ENCODE measurements at places on chromosomes 11 and 22.

- no peak for DNase-seq
Observed at GRCh38 chr22:38987171-38987895, 5.2 kb downstream of the APOBEC3B start.

GRCh38 chr22:20807315-20807752, 33.4 kb downstream of the SERPIND1 start:
- no peak for DNase-seq

- no peak for DNase-seq
Observed at GRCh38 chr22:32717337-32718240, 83.9 kb upstream of the TIMP3 start.

DNA sequence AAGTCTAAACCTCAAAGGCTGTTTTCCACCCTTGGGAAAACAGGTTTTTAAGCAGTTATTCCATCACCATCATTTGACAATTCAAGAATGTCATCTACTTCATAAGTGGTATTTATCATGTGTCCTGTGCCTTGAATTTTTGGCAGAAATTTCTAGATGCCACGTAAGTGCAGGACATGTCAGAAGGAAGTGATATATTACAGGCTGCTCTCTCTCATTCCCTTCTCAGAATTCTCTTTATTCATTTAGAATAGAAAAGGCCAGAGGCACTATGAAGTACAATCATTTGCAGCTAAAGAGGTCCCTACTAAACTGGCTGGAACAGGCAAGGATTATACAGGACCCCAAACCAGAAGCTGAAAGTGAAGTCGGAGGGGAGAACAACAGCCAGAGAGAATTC, 11.9 kb downstream of the RBFOX2 start:
- DNase-seq, result no peak

DNA sequence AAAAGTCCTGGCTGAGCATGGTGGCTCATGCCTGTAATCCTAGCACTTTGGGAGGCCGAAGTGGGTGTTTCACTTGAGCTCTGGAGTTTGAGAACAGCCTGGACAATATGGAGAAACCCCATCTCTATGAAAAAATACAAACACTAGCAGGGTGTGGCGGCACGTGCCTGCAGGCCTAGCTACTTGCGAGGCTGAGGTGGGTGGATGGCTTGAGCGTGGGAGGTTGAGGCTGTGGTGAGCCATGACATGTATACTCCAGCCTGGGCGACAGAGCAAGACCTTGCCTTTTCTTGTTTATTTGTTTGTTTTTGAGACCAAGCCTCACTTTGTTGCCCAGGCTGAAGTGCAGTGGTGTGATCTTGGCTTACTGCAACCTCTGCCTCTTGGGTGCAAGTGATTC, 8.1 kb upstream of the CRY2 start:
- DNase-seq, result no peak

GRCh38 chr11:62236187-62236586, 5.9 kb upstream of the SCGB1D2 start:
- DNase-seq, result no peak

DNA sequence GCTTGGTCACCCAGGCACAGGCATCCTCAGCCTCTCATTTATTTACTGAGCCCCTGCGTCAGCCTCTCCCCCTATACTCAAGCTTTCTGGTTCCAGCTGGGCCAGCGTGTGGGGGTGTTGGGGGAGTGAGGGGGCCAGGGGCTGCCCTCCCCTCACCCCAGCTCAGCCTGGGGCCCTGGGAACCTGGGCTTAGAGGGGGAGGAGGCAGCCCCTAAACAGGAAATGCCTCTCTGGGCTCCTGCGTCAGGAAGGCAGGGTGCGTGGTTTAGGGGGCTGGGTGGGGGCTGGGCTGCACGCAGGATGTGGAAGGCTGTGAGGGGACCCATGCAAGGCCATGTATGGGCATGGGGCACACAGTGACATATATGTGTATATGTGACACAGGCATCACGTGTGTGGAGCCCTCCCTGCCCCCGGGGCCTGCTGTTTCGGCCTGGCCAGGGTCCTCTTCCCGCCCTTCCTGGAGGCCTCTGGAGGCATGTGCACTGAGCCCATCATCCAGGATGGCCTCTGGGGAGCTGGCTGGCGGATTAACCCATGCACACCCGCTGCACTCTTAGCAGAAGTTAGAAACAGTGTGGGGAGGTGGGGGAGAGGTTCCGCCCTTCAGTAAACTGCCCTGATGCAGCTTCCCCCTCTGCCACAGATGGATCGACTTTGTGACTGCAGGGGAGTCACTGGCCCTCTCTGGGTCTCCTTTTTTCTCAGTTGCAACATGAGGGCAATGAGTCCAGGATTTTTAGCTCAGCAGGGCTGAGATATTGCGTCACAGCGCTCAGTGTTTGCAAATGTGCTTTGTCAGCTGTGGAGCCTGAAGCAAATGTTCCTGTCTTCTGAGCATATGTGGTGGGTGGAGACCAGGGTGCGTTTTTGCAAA, 1.1 kb upstream of the CD248 start:
- no peak for DNase-seq

DNA sequence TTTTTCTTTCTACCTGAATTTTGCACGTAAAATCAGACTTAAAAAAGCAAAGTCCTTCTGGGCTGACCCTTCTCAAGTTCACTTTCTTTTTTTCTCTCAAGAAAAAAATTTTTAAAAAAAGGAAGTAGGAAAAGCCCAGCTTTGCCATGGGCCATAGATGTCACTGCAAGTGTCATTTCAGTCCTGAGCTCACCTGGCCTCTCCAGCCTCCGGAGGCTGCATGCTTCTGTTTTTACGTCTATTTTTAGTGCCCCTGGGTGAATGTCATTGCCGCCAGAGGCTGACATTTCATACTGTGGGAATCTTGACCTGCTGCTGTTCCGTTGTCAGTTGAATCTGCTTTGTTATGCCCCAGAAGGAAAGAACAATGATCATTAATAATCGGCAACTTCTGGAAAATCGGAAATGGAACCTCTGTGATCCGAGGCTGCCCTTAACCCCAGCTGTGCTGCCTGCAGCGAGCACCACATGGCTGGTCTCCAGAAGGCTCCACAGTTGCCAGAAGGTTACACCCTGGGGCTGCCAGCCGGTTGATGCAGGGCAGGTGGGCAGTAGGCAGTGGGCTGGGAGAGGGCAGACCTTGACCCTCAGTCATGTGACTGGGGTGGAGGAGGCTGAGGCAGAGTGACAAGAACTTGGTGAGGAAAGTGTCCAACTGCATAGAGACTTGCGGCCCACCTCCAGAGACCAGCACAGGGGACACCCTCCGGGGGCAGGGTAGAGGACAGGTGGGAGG, 16.7 kb upstream of the MYEOV start:
- no peak for DNase-seq

DNA sequence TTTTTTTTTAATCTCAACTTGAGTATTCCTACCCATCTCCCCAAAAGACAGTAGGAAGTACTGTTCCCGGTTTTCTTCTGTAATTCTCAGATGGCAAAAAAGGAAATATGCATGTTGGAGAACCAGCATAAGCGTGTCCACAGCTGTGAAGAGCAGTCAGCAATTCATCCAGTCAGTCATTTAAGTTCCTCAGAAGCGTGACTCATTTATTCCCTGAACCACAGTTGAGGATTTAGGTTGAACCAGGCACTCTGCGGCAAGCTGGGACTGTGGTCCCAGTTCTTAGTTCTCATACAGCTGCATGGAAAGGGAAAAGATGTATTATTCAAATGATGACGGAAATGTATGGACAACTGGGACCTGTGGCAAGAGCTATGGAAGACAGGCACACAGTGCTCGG, 61.0 kb upstream of the MYO18B start:
- DNase-seq, result no peak

DNA sequence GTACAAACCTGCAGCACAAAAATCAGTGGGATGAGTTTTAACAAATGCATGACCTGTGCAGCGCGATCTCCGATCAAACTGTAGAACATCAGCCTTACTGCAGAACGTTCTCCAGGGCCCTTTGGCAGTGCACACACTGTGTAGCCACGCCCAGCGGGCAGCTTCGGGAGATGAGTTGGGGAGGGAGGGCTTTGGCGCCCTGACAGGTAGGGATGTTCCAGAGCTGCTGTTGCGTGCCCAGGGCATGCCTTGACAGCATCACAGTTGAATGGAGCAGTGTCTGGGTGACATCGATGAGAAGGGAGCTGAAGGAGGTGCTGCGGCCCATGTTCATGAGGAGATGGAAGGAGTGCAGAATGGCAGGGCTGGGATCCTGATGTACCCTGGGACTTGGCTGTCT, 80.2 kb downstream of the TBC1D22A start:
- no peak for DNase-seq

GRCh38 chr11:103812680-103813079, 223.8 kb upstream of the DDI1 start:
- DNase-seq, result no peak

GRCh38 chr11:16070573-16070972, 285.8 kb downstream of the SOX6 start:
- DNase-seq, result no peak

DNA sequence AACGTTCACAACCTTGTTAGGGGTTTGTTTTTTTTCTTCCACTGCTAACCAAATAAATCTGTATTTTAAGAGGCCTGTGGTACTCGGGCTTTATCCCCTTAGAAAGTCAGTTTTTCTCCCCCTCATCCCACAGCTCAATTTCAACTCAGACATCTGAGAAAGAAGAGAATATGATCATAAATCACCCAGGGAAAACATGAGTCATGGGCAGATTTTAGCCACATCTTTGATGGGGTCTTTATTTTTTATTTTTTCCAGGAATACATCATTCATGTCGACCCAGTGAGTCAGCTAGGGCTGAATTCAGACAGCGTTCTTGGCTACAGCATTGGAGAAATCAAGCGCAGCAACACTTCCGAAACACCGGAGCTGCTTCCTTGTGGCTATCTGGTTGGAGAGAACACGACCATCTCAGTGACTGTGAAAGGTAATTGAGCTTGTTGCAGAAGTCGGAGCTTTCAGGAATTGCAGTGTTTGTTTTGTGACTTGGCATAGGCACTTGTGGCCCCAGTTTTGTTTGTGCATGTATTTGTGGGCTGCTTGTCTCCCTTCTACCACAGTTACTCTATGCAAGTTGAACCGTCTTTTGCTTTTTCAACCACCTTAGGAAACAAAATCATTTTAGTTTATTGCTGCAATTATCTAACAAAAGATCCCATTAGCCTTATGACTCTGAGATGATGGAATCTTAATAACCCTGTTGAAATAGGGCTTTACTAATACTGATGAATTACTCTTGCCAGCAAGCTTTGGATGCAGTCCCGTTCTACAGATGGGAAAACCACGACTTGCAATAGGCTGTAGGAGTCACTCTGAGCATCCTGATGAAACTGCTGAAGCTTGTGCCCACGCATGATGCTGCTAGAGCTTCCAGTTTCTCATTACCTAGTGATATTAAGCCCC, 62.7 kb downstream of the DBX1 start:
- DNase-seq, result no peak

DNA sequence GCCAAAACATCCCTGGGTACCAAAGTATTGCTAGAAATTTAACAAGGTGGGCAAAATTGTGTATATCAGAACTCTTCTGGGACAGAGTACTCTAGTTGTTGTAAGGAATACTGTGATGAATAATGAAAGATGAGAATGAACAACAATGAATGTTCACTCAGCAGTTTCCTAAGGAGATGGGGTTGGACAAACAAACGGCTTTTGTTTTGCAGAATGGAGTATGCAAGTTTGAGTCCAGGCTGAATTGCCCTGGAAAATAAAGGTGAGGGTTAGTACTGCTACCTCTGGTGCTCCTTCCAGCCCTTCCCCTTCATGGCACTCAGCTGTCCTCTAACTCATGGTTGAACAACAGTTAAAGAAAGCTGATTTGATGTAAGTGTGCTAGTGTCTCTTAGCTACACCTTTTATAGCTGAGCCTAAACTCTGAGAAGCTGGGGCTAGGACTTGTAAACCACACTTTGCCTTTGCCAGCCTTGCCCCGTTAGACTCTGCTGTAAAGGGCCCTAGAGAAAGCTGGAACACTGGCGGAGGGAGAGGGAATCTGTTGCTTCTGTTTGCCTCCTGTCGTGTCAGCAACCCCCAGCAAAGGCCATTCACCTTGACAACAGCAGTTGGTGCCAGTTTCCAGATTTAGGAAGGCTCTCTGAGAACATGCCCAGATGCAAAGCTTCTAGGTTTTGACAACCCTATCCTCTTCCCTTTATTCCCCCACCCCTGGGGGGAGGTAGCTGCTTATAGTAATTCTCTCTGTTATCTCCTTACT, 41.2 kb upstream of the POLD3 start:
- DNase-seq, result no peak

DNA sequence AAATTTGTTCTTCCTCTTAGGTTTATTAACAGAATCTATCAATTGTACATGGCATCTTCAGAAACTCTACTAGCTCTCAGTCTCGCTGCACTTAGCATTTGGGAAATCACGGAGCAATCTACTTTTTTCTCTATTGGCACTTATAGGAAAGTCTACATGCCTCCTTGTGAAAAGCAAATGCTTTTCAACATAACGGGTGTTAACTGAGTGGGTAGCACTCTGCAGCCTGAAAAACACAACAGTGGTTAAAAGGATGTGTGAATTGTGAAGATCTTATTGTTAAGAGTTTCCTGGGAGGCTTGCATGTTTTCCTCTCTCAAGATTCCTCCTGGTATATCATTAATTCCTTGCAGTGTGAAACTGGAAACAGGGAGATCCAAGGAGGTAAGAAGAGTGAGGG, 204.2 kb upstream of the SESN3 start:
- no peak for DNase-seq

- DNase-seq, result no peak
Observed at GRCh38 chr11:64747961-64748665, 4.2 kb upstream of the RASGRP2 start.

DNA sequence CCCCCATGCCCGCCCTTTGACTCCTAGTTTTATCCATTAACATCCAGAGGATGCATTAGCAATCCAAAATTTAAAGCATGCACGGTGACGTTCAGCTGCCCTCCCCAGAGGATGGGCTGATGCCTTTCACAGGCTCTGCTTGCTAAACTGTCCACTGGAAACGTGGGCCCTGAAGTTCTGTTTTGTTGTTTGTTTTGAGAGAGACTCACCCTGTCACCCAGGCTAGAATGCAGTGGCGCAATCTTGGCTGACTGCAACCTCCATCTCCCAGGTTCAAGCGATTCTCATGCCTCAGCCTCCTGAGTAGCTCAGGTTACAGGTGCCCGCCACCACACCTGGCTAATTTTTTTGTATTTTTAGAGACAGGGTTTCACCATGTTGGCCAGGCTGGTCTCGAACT, 39.3 kb downstream of the NFRKB start:
- no peak for DNase-seq

DNA sequence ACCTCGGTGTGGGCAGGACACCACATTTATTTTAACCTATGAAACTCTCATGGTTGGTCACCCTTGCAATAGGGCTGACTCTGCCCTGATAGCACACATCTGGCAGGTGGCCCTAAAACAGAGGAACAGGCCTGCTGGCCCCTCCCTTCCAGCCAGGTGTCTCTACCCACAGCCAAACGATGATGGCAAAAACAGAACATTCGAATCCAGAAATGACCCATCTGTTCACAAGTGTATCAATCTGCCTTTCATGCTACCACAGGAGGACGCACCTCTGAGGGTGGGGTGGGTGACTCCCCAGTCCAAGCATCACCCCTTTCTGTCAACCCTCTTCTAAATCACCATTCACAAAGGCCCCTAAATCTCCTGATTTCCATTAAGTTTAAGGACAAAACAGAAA, 118.1 kb downstream of the ETS1 start:
- no peak for DNase-seq

- no peak for DNase-seq
Observed at GRCh38 chr22:41540365-41540764, 3.9 kb downstream of the POLR3H start.

- DNase-seq, result no peak
Observed at GRCh38 chr22:28608546-28608945, 71.1 kb downstream of the TTC28 start.

- no peak for DNase-seq
Observed at GRCh38 chr11:3138178-3139085, 26.7 kb downstream of the OSBPL5 start.

All from activated CD8-positive, alpha-beta memory T cell treated with anti-CD3 and anti-CD28 coated beads for 48 hours (primary cell).